Activated CD4-positive, alpha-beta T cell treated with anti-CD3 and anti-CD28 coated beads, Interleukin-2, amount 50 U/mL, for 48 hours (primary cell): ENCODE measurements at places on chromosomes 12 and 14.

DNA sequence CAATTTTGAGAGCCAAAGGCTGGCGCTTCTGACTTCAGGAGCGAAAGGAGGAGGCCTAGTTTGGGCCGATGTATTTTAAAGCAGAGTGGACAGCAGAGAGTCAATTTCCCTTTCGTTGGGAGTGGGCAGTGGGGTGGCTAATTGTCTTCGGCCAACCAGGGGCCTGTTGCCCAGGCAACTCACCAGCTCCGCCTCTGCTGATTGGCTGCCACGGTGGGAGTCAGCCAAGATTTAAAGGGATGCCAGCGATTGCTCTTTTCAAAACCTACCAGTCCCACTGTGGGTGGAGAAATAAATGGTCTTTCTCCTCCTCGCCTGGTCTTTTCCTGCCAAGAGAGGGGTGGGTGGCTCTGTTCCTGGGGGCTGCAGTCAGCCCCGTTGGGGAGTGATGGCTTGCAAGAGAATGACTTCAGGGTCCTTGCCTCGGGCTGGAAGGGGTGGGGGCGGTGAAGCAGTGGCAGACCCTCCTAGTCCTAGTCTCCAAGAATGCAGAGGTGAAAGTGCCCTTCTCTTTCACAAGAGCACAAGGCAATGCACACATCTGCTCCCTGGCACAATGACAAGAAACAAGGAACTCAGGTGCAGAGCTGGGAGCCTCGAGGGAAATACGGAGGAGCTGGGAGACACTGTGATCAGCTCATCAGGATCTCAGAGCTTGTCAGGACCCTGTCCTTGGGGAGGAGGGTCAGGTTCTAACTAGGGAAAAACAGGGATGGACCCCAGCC lies 37.7 kb downstream of the RASAL1 start:
- DNase-seq: no peak

GRCh38 chr14:89720741-89721729 lies 233.5 kb downstream of the EFCAB11 start:
- DNase-seq: peak; percentile 60

DNA sequence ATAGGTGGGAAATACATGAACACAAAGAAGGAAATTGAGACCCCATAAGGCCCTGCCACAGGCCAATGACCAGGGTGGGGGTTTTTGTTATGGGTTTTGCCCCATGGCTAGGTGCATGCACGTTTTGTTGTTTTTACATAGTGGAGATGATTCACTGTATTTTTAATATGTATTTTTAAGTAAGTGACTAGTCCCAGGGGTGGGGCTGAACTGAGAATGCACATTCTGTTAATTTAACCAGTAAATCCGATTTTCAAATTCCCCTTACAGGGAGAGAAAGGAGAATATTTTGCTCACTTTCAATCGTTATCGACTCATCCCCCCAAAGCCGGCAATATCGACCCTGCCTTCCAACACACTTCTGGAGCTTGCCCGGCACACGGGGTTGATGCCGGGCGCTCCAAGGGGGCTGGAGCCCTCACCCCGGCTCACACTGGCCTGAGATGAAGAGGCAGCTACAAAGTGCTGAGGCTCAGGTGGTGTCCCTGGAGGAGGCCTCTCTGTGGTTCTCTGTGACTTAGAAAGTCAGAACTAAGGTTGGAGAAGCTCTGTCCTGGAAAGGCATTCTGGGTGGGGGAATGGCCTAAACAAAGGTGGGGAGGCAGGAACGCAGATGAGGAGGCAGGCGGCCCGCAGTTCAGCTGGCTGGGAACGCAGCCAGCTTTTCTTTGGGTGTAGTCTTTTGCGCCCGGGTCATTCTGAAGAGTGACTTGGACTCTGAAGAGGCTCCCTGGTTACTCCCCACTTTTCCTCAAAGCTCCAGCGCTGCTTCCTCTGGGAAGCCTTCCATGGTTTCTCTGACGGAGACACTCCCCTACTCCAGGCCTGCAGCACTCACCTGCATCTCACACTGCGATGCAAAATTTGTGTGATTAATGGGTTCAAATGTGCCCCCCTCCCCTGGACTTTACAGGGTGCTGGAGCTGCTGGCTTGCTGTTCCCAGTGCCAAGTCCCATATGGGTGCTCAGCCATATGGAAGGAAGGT lies 50.7 kb upstream of the DLK1 start:
- no peak for DNase-seq

DNA sequence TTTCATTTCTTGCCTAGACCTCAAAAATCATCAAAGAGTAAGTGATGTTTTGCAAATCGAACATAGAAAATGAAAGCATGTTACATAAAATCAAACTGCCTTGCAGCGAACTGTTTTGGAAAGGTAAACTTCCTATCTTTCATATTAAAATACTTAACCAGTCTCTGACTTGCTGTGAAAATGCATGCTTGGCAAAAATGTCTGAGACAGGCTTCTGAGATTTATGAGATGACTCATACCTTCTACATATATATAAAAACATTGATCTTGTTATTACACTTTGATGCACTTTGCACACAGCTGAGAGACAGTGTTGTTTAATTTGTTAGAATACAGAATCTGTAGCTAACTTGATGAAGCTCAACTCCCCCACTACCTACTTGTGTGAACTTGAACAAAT lies 179.1 kb downstream of the KITLG start:
- DNase-seq: no peak

DNA sequence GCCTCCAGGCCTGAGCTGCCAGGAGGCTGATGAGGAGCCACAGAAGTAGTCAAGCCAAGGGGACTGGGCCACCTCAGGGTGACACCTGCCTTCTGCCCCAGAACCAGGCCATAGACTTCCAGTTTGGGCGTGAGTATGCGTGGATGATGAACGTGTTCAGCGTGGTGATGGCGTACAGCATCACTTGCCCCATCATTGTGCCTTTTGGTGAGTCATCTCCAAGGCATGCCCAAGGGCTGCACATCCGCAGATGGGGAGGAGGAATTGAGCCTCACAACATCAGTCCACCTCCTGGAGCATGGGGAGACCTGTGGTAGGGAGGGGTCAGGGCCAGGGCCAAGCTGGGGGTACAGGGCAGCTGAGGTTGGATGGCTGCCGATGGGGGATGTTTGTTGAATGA lies 22.3 kb downstream of the NGB start:
- DNase-seq: no peak

DNA sequence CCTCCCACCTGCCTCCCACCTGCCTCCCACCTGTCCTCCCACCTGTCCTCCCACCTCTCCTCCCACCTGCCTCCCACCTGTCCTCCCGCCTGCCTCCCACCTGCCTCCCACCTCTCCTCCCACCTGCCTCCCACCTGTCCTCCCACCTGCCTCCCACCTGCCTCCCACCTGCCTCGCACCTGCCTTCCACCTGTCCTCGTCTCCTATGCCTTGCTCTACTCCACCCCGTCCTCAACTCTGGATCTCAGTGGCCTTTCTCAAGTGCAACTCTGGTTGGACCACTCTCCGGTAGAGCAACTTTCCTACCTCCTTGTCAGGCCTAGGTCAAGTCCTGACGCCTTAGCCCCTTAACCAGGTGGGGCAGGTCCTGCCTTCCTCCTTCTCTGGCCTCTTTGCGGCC lies 29.3 kb upstream of the PEX5 start:
- no peak for DNase-seq

DNA sequence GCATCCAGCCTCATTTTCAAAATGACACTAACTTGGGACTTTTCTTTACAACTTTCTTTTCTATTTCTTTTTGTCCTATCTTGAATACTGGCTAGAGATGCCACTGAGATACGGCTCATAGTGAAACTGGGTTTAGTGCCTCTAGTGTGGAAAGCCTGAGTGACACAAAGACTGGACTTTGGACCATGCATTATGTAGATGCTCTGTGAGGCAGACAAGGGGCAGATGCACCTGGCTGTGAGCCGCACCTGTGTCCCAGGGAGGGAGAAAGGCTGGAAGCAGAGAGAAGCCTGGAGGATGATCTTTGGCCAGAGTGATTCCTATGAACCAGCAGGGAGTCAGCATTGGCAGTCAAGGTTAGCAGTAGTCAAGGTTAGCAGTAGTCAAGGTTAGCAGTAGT lies 852.3 kb upstream of the TMEM132C start:
- no peak for DNase-seq

DNA sequence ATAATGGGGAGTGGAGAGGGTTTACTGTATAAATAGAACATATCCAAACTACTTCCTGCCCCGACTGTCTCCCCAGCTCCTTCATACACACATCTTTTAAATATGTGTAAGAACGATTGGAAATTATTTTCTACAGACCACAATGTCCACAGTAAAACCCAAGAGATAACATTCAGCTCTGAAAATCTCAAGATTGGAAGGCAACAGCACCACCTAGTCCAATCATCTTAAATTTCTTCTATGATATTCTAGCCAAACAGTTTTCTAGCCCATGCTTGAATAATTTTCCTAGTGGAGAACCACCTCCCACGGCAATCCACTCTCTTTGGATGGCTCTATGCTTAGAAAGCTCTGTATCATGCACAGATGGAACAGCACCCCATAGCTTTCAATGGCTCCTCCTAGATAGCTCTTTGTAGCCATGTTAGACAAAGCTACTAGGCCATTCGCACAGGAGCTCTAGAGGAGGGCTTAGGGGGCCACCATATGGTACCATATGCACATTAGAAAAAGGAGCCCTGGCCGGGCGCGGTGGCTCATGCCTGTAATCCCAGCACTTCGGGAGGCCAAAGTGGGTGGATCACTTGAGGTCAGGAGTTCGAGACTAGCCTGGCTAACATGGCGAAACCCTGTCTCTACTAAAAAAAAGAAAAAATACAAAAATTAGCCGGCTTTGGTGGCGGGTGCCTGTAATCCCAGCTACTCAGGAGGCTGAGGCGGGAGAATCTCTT lies 18.1 kb downstream of the VDR start:
- DNase-seq: no peak

DNA sequence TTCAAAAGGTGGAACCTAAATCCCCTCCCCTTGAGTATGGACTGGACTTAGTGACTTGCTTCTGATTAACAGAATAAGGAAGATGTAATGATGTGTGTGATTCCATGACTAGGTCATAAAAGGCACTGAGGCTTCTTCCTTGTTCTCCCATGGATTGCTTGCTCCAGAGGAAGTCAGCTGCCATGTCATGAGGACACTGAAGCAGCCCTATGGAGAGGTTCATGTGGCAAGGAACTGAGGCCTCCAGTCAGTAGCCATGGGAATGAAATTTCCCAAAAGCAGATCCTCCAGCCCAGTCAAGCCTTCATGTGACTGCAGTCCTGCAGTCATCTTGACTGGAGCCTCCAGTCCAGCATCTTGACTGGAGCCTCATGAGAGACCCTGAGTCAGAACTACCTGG lies 10.7 kb downstream of the TMBIM4 start:
- DNase-seq: no peak

DNA sequence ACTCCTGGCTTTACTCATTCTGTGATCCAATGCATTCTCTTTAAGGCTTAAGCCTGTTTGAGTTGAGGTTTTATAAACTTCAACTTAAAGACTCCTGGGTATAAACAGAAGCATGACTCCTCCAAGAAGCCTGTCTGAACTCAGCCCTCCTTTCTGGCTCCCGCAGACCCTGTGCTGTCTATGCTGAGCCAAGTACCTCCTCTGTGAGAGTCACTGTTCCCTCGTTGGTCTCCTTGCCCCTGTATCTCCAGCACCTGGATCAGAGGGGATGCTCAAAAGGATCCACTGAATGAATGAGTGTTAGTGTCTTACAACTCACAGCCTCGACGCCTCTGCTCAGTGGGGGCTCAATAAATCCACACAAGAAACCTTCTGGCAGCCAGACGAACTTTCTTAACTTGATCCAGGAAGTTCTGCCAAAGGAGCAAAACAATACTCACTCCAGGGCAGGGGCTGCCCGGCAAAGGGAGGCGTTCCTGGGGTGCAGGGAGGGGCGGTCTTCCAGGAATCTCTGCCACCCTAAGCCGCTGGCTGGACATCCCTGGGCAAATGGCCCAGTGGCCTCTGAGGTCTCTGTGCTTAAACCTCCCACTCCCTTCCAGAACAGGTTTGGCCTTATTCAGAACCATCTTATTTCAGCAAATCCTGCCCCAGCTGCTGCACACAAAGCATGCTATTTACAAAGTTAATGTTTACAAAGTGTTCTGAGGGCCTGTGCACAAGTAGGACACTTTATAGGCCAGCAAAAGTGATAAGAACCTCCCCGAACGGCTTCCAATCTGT lies 32.9 kb downstream of the MAP1LC3B2 start:
- DNase-seq: no peak

- DNase-seq: no peak
These were observed 7.2 kb upstream of the TPI1 start for GRCh38 chr12:6860116-6860515.

DNA sequence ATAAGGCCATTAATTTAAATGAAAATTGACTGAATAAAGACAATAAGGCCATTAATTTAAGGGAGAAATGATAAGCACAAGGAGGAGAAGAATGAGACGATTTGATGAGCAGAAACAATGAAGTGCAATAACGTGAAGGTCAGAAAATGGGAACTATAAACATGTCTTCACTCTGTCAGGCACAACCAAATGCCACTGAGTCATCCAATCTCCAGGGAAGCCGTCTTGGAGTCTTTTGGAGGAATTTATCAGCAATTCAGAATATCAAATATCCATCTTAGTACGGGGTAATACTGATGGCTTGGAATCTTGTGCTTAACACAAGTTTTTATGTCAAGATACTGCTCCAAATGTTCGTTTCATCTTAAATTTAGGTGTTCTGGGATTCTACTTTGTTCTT lies 159.9 kb downstream of the CAPZA3 start:
- DNase-seq: no peak

- no peak for DNase-seq
These were observed 326.7 kb downstream of the ATP23 start for GRCh38 chr12:58268069-58268468.

DNA sequence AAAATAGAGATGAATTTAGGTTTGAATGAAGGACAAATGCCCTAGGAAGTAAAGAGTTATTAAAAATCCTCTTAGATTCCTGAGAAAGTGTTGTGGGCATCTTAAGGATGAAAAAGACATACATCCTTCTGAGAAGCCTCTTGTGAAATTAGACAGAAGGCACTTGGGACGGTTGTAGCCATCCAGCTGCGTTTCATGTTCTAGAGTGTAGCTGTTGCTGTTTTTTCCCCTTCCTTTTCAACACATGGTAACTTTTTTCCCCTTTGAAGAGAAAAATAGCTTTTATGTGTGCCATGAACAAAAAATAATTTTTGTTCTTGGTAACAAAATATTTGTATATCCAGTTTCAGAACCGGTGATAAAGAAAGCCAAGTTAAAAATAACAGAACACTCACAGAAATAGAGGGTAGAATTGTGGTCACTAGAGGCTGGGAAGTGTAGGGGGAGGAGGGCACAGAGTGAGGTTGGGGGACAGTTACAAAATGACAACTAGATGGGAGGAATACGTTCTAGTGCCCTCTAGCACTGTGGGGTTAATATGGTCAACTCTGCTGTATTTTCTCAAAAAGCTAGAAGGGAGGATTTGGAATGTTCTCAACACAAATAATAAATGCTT lies 58.4 kb downstream of the PTHLH start:
- no peak for DNase-seq
